ENCODE measurements at places on chromosomes 2 and 18.

GRCh38 chr2:156380117-156380645, 47.7 kb upstream of the NR4A2 start:
- no peak for DNase-seq

GRCh38 chr2:38572167-38572566, 30.6 kb downstream of the HNRNPLL start:
- peak; percentile 55 for DNase-seq

- DNase-seq: peak; percentile 79
Measured at GRCh38 chr2:173027181-173028128, 48.2 kb upstream of the MAP3K20 start.

DNA sequence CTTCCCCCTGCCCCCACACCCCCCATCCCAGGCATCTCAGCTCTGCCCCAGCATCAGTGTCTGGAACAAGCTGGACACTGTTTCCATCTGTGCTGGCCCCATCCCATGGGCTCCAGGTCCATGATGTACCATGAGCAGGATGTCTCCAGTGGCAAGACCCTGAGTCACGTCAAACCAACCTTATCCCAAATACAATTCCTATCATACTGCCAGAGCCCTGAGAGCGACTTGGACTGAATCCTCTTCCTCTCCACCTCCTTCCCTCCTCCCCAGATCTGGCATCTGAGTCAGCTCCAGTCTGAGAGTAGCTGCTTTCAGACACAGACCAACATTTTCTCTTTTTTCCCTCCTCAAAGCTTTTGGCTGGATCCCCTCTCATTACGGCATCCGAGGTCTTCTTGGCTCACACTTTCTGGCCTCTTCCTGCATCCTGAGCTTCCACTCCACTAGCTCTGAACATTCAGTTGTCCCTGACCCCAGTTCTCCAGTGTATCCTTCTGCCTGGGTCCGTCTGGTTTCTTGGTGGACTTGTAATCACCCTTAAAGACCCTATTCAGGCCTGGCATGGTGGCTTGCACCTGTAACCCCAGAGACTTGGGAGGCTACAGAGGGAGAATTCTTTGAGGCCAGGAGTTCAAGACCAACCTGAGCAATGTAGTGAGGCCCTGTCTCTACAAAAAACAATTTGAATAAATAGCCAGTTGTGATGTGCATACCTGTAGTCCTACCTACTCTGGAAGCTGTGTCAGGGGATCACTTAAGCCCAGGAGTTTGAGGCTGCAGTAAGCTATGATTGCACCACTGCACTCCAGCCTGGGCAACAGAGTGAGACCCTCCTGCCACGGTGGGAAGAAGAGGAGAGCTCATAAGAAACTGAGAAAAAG, 68.3 kb downstream of the ACKR3 start:
- no peak for DNase-seq

GRCh38 chr18:28905509-28905908, 728.6 kb upstream of the CDH2 start:
- DNase-seq: no peak

DNA sequence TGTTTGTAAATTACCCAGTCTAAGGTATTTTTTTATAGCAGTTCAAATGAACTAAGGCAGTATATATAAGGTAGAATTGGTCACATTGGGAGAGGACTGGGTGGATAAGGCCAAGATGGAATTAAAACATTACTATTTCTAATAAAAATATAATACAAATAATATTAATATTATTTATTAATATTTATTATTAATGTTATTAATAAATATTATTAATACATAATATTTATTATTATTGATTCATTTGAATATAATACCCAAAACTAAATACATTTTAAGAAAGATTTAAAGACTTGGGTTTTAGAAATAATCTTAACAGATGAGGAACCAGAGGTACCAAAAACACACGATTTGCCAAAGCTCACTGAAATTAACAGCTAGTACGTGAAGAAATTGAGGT, 30.5 kb upstream of the MC2R start:
- no peak for DNase-seq

All from stimulated activated CD4-positive, alpha-beta T cell treated with anti-CD3 and anti-CD28 coated beads, Interleukin-2, amount 100 ng/mL, for 24 hours (primary cell).